Memory B cell (primary cell): ENCODE measurements at places on chromosomes 3 and 15.

DNA sequence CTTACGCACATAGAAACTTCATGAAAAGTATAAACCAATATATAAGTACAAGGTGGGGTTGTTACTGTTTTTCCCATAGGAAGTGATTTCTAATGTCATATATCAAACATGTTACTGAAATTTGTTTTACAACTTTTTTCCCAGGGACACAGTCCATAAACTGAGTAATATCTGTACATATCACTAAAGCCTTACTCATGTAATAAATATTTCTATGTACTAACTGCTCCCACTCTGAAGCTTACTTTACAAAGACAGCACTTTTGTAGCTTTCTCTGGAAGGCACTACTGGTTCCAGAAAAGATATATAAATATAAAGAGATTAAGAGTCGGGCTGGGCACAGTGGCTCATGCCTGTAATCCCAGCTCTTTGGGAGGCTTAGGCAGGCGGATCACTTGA is 91.7 kb downstream of the MYO5A start:
- H3K4me1 ChIP-seq, result peaks cover 31% of the 10 kb centered on the region
- no peak overlapping the region for H3K4me3 ChIP-seq
- no peak overlapping the region for H3K27ac ChIP-seq
- no peaks in the 10 kb centered on the region for H3K27me3 ChIP-seq

DNA sequence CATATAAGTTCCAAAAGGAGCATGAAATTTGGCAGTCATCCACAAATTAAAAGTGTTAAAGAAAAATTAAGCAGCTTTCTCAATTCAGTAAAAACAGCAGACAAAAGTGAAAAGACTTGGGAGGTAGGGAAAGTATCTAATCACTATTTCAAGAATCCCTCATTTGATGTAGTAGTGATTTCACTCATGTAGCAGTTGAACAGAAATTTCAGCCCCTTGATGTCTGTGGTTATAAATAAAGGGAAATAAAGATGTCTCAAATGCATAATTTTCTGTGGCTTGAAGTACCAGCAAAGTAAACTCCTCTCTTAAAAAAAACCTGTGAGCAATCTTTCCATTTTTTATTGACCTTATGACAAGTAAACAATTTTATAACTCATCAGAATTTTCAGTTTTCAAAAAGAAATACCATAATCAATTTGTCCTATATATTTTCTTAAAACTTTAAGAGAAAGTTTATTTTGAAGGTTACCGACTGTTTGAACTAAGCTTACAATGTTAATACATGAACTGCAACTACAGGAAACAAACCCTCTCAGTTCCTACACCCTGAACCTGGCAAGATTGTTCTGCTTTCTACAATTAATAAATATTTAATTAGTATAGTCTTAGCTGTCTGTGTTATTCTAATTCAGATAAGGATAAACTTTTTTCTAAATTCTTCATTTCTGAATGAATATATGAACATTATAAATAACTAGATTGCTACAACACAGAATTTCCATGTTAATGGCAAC is 94.2 kb downstream of the CBLB start:
- DNase-seq, result no peak
- no peaks in the 10 kb centered on the region for H3K27me3 ChIP-seq
- H3K4me3 ChIP-seq, result no peak overlapping the region
- H3K36me3 ChIP-seq, result peaks cover 9% of the 10 kb centered on the region

- no peak for DNase-seq
- no peak overlapping the region for H3K27ac ChIP-seq
- H3K27me3 ChIP-seq, result no peaks in the 10 kb centered on the region
- H3K36me3 ChIP-seq, result peaks cover 65% of the 10 kb centered on the region
- H3K4me1 ChIP-seq, result peaks cover 6% of the 10 kb centered on the region
Measured at GRCh38 chr15:49229922-49230321, 59.9 kb downstream of the GALK2 start.

DNA sequence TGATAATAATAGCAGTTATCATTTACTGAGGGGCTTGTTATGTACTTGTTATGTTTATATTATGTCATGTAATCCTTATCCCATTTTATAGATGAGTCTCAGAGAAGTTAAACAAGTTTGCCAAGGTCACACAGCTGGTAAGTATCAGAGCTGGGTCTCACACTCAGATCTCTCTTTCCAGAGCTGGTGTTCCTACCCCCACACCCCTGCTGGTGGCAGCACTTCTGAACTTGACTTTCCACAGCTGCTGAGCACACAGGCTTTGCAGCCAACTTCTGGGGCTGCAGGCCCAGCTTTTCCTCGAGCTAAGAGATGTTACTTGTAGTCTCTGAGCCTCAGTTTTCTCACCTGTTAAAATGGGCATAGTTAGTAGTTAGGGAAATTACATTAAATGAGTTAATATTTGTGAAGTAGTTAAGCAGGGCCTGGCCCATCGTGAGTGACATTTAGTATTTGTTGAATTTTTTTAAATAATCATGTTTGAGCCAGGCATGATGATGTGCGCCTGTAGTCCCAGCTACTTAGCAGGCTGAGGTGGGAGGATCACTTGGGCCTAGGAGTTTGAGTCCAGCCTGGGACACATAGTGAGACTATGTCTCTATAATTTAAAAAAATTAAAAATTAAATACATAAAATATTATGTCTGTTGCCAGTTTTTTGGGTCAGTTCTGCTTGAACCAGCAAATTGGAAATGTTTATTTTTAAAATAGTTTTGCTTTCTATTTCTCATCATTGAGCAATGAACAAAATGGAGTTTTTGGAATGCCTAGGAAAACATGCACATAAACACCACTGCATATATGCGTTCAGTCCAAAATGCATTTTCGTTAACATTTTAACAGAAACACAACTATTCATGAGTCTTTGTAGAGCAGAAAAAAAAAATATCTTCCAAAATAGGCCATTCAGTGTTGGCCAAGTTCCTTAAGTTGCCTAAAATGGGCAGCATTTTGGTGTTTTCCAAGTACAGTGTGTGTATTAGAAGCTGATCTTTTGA is 87.3 kb downstream of the SMAD6 start:
- H3K27ac ChIP-seq, result no peak overlapping the region
- no peak for DNase-seq
- no peaks in the 10 kb centered on the region for H3K36me3 ChIP-seq

GRCh38 chr3:141227752-141228151 is 3.9 kb upstream of the PXYLP1 start:
- no peak for DNase-seq
- H3K27ac ChIP-seq, result no peak overlapping the region
- H3K4me3 ChIP-seq, result no peak overlapping the region
- peaks cover 1% of the 10 kb centered on the region for H3K27me3 ChIP-seq
- no peaks in the 10 kb centered on the region for H3K36me3 ChIP-seq

DNA sequence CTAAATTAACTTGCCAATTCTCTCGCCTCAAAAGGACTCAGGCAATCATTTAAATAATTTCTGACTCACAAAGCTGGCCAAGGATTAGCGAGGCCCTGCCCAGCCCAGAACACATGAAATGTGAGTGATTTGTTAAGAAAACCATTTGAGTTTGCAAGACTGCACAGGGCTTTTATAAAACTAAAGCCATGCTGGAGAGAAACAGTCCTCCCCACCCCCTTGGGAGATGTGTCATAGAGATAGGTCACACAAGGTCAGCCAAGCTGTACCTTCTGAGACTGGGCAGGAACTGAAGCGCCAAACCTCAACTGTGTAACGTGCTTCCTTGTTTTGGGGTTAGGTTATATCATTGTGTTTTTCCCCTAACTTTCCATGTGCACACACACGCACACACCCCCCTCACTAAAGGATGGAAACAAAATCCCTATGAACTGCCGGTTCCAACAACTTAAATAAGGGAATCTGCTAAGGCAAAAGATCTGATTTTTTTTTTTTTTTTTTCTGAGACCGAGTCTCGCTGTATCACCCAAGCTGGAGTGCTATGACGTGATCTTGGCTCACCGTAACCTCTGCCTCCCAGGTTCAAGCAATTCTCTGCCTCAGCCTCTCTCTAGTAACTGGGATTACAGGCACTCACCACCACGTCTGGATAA is 8.1 kb downstream of the SPATA12 start:
- DNase-seq, result peak; percentile 79
- H3K4me1 ChIP-seq, result peaks cover 14% of the 10 kb centered on the region
- H3K36me3 ChIP-seq, result no peaks in the 10 kb centered on the region
- peaks cover 14% of the 10 kb centered on the region for H3K27me3 ChIP-seq

GRCh38 chr15:62588938-62589670 is 424.0 kb upstream of the C2CD4B start:
- no peaks in the 10 kb centered on the region for H3K36me3 ChIP-seq
- no peaks in the 10 kb centered on the region for H3K4me1 ChIP-seq
- H3K4me3 ChIP-seq, result no peak overlapping the region
- H3K27me3 ChIP-seq, result peaks cover 8% of the 10 kb centered on the region
- no peak overlapping the region for H3K27ac ChIP-seq
- DNase-seq, result no peak

- peaks cover 8% of the 10 kb centered on the region for H3K4me1 ChIP-seq
- peaks cover 2% of the 10 kb centered on the region for H3K36me3 ChIP-seq
- peaks cover 22% of the 10 kb centered on the region for H3K27me3 ChIP-seq
- no peak overlapping the region for H3K27ac ChIP-seq
Measured at GRCh38 chr15:41492597-41493204, 973 bp upstream of the ITPKA start.
